H9 (cell line): ENCODE measurements at places on chromosomes 11 and 22.

GRCh38 chr22:19716041-19716828 lies 1.9 kb downstream of the SEPTIN5 start:
- no peak overlapping the region for H3K27ac ChIP-seq
- H3K27me3 ChIP-seq, result peaks cover 23% of the 10 kb centered on the region; the same call in 1 of the 2 replicates
- H3K4me1 ChIP-seq, result peaks cover 2% of the 10 kb centered on the region; the same call in 1 of the 2 replicates
- peaks cover 18% of the 10 kb centered on the region for H3K36me3 ChIP-seq
- H3K4me3 ChIP-seq, result no peak overlapping the region

- peaks cover 8% of the 10 kb centered on the region; the same call in 1 of the 2 replicates for H3K4me1 ChIP-seq
- no peaks in the 10 kb centered on the region; the same call in 2 of the 3 replicates for H3K36me3 ChIP-seq
- H3K27ac ChIP-seq, result no peak overlapping the region
- peaks cover 7% of the 10 kb centered on the region; the same call in 1 of the 2 replicates for H3K27me3 ChIP-seq
- H3K4me3 ChIP-seq, result no peak overlapping the region; the same call in 2 of the 3 replicates
- no peak for DNase-seq
Measured at GRCh38 chr11:114075344-114075610, 15.8 kb downstream of the ZBTB16 start.

DNA sequence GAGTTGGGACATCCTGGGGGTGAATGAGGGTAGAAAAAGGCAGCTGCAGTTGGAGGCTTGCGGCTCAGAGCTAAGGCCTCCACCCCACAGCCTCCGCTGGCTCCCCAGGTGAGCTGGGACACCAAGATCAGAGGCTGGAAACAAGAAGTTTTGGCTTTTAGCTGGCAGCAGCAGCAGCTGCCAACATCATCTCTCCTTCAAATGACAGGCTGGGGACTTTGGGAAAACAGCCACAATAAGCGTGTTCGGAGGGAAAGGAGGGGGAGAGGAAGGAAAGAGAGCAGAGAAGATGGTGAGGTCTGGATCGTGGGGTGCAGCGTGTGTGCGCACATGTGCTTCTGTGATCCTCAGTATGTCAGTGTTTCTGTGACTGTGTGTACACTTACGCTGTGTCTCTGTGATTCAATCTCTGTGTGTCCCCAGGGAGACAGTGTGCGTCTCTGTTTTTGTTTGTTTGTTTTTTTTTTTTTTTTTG lies 62.0 kb upstream of the RASD2 start:
- H3K36me3 ChIP-seq, result no peaks in the 10 kb centered on the region
- no peak overlapping the region for H3K27ac ChIP-seq
- H3K4me1 ChIP-seq, result 0 out of 2 replicates have a peak, but pooled peaks cover 4% of the 10 kb centered on the region

- no peaks in the 10 kb centered on the region for H3K4me1 ChIP-seq
- H3K4me3 ChIP-seq, result no peak overlapping the region
- H3K27ac ChIP-seq, result no peak overlapping the region
- no peak for DNase-seq
Measured at GRCh38 chr22:38734421-38735100, 21.2 kb downstream of the SUN2 start.

GRCh38 chr11:122755409-122755808 lies 82.9 kb upstream of the CRTAM start:
- no peak overlapping the region for H3K4me3 ChIP-seq
- H3K27ac ChIP-seq, result no peak overlapping the region
- no peaks in the 10 kb centered on the region for H3K4me1 ChIP-seq
- H3K36me3 ChIP-seq, result no peaks in the 10 kb centered on the region
- no peak for DNase-seq

DNA sequence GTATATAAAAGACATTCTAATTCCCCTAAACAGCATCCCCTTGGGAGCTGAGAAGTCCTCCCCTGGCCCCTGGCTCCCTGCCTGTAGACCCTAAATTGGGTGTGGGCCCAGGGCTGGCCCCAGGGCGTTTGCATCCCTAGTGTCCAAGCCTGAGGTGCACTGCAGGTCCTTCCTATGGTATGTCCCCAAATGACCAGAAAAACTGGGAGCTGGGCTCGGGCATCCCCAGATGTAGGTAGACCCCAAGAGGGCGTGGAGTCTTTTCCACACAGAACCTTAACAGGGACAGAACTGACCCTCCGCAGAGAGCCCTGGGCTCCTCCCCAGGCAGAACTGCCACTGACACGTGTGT lies 782 bp upstream of the OSBPL5 start:
- H3K27ac ChIP-seq, result no peak overlapping the region
- peak overlapping the region; percentile 82 for H3K4me3 ChIP-seq
- H3K36me3 ChIP-seq, result no peaks in the 10 kb centered on the region
- no peak for DNase-seq
- peaks cover 6% of the 10 kb centered on the region; the same call in 1 of the 2 replicates for H3K27me3 ChIP-seq

DNA sequence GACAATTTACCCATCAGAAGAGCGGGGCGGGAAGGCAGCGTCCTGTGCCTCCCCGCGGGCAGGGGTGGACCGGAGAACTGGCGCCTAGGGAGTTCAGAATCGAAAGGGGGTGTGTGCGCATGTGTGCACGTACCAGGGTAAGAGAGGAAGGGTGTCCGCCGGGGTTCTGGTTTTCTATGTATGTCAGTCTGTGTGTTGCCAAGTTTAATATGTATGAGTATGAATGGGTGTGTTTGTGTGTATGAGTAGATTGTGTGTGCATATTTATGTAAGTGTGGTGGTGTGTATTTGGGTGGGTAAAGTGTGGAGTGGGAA lies 2.0 kb downstream of the KCNC1 start:
- no peak for DNase-seq
- no peaks in the 10 kb centered on the region for H3K4me1 ChIP-seq
- peaks cover 31% of the 10 kb centered on the region for H3K27me3 ChIP-seq
- H3K27ac ChIP-seq, result no peak overlapping the region

- peaks cover 23% of the 10 kb centered on the region for H3K36me3 ChIP-seq
- no peaks in the 10 kb centered on the region for H3K27me3 ChIP-seq
- no peak overlapping the region for H3K27ac ChIP-seq
- no peak for DNase-seq
- H3K4me1 ChIP-seq, result no peaks in the 10 kb centered on the region
- no peak overlapping the region for H3K4me3 ChIP-seq
Measured at GRCh38 chr22:17096071-17096470, 11.3 kb downstream of the IL17RA start.

- H3K4me3 ChIP-seq, result no peak overlapping the region
- no peak overlapping the region for H3K27ac ChIP-seq
- DNase-seq, result no peak
- no peaks in the 10 kb centered on the region for H3K36me3 ChIP-seq
- H3K4me1 ChIP-seq, result no peaks in the 10 kb centered on the region
Measured at GRCh38 chr11:83467837-83468236, 181.7 kb upstream of the CCDC90B start.

DNA sequence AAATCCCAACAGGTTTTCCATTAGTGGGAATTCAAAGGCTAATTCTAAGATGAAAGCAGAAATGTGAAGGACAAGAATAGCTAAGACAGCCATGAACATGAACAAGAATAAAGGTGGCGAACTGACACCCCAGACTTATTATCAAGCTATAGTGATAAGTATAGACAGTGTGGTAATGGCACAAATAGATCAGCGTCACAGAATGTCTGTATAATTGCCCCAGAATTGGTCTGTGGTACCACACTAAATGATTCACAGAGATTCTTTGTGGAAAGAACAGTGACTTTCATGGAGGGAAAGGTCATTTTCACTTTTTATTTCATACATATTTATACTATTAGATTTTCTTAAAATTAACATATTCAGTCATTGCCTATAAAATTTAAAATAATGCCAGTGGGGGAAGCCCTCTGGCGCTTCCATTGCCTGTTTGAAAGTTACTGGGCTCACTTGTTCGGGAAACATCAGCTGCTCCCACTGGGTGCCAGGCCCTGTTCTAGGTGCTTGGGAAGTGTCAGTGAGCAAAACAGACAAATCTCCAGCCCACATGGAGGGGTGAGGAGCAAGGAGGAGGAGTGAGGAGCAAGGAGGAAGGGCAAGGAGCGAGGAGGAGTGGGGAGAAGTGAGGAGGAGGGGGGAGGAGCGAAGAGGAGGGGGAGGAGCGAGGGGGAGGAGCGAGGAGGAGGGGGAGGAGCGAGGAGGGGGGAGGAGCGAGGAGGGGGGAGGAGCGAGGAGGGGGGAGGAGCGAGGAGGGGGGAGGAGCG lies 11.3 kb upstream of the NLRP6 start:
- DNase-seq, result no peak
- peaks cover 6% of the 10 kb centered on the region for H3K4me1 ChIP-seq
- H3K27me3 ChIP-seq, result no peaks in the 10 kb centered on the region
- no peak overlapping the region for H3K27ac ChIP-seq

DNA sequence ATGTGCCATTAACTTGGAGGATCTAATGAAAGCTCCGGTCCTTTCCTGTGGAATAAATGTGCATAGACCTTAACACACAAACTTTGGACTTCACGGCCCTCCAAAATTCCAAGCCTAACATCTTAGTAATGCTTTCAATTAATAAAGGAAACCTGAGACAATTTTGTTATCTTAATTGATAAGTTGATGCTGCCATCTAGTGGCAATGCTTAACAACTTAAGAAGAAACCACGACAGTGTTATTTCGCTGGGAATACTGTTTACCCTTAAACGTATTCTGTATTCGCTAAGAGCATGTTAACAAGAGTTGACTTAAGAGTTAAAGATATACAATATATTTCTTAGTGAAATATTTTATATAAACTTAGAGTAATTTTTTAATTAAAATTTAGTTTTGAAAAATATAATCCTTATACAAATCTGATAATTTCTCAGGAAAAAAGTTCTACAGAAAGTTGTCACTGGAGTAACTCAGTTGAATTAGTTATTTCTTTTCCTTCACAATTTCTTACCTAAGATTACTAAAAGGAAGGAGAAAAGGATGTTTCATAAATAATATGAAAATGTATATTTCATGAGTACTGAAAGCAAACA lies 35.0 kb upstream of the OR9G4 start:
- no peak overlapping the region for H3K27ac ChIP-seq
- peaks cover 7% of the 10 kb centered on the region; the same call in 1 of the 3 replicates for H3K36me3 ChIP-seq
- DNase-seq, result no peak
- no peaks in the 10 kb centered on the region for H3K27me3 ChIP-seq
